ENCODE measurements at places on chromosomes 4 and X.

- DNase-seq: no peak
These were observed 145.7 kb upstream of the ADAMTS3 start for GRCh38 chr4:72714482-72715279.

- no peak for DNase-seq
These were observed 73.2 kb downstream of the SORBS2 start for GRCh38 chr4:185738820-185739219.

DNA sequence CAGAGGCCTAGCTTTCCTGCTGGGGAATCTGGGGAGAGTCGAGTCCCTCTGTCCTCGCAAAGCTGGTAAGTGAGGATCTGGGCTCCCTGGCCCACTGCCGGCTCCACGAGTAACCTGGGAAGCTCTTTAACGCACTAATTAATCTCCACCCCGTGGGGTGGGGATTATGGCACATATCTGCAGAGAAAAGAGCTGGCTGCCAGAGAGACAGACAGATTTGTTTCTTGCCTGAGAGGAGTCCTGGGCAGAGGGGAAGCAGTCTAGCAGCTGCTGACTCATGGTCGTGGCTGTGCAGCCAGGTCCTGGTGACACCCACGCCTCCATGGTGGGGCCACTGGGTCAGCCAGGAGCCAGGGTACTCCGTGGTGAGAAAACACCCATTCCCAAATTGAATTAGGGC, 14.0 kb downstream of the SORCS2 start:
- no peak for DNase-seq

DNA sequence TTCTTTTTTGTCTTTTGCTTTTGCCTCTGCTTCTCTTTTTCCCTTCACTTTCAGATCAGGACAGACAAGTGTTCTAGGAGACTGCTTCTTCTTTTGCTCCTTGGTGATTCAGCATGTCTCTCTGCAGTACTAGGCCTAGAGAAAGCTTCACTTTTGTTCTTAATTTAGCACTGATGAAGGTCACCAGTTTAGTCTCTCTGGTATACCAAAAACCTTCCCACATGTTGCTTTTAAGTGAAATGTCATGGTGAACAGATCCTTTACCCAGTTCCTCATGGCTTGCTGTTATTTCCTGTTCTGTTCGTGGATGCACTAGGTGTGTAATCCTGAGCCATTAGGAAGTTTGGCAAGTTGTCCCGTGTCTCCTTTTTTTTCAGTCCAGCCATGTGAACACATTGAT, 53.3 kb downstream of the NBDY start:
- no peak for DNase-seq

DNA sequence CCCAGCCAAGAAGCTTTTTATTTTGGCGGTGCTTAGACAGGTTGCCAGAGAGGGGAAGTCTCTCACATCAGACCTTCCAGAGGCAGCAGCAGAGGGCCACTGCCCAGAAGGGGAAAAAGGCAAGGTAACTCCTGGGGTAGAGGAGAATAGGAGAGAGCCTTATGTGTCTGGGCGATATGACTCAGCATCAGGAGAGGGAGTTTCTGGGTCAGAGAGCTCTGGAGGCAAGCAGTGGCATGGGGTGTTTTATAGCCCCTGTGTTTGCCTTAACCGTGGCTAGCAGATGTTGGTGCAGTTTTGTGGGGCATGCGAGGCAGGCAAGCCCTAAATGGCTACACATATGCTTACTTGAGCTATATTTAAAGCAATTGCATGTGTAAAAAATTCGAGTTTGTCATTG, 8.3 kb upstream of the ZXDB start:
- DNase-seq: no peak

DNA sequence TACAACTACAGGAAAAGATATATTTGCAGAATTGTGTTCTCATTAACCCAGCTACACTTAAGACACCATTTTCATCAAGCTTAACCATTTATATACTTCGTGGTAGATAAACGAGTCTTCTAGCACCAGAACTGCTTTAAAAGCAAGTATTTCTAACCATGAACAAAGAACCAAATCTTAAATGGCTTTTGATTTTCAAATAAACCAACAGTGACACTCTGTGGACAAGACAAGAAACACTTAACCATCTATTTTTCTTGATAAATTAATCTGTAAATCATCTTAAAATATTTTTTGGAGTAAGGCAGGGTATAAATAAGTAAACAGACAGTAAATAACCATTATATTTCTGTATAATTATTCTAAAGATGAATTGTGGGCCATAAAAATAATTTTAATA, 10.2 kb downstream of the BEND2 start:
- no peak for DNase-seq

GRCh38 chr4:123186731-123187130, 209.9 kb upstream of the SPRY1 start:
- DNase-seq: no peak

GRCh38 chrX:29471829-29472228, 743.5 kb upstream of the MAGEB2 start:
- no peak for DNase-seq

DNA sequence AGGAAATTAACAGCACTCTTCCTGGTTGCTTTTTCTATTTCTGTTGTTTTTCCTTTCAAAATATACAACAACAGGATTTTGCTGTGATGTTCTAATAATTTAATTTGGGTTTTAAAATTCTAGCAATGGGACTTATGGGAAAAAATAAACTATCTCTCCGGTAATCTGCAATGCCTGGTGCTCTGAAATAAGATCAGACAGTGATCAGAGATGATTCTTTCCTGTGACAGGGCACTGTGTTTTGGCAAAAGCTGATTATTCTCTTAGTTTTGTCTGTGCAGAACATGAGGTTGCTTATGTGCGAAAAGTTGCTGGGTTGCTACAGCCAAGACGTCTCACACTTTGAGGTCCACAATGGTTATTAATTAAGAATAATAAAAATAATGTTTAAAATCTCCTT, 291.7 kb downstream of the FBXO8 start:
- DNase-seq: no peak

- no peak for DNase-seq
These were observed 3.5 kb downstream of the PKD2 start for GRCh38 chr4:88010966-88011365.

DNA sequence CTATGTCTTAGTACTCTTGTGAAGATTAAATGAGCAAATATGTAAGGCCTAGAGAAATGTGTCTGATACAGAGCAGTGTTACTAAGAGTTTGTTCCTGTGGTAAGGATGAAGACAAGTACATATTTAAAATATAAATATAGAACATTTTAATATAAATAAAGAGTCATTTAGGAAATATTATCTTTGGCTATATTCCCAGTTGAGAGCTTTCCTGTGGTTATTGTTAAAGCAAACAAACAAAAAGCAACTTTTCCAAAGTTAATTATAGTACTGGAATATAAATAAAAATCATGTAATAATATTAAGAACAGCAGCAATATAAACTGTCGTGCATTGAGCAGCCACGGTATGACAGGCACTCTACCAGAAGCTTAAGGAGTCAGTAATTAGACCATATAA, 472.5 kb downstream of the INPP4B start:
- no peak for DNase-seq

DNA sequence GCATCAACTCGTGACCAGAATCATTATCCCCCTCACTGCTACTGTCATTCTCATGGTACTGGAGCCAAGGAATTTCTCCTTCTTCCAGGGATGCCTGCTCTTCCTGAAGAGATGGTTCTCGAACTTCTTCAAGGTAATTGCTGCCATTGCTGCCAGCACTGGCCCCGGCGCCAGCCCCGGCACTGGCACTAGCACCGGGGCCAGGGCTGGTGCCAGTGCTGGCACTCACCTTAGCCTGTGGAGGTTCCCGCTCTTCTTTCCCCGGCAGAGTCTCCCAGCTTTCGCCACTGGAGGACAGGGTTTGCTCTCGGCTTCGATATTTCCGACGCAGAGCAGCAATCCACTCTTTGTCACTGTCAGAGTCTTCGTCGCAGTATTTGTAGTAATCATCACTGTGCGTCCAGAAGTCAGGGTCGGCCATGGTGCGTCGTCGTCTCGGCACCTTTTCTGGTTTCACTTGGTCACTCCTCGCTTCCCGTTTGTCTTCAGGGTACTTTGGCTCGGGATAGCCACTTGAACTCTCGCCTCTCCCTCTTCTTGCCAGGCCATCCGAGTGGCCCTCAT, 3.4 kb downstream of the PJA1 start:
- DNase-seq: no peak

- no peak for DNase-seq
These were observed 2241.9 kb downstream of the PCDH7 start for GRCh38 chr4:32962100-32962499.

GRCh38 chrX:77755561-77755960, 30.5 kb downstream of the ATRX start:
- no peak for DNase-seq

DNA sequence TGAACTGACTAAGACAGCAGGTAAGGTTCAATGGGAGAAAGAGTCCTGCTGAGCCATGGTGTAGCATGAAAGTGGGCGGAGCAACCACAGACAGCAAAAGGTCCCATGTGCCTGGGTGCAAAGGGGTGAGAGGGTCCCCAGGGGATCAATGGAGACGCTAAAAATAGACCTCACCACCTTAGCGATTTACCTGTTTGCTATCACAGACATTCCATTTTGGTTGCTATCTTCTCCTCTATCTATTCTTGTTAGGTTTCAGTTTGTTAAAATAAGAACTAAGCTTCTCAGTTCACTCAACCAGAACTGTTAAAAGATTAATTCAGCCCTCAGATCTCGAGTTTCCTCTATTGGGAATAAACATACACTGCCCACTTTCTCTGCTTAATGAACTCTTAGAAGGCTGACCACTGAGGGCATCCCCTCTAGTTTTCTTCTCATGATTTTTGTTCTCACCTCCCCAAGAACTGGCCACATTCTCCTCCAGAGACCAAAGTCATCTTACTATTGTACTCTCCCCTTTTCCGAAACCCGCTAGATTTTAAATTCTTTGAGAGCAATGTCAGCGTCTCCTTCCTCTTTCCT, 136.7 kb downstream of the PARM1 start:
- DNase-seq: no peak

DNA sequence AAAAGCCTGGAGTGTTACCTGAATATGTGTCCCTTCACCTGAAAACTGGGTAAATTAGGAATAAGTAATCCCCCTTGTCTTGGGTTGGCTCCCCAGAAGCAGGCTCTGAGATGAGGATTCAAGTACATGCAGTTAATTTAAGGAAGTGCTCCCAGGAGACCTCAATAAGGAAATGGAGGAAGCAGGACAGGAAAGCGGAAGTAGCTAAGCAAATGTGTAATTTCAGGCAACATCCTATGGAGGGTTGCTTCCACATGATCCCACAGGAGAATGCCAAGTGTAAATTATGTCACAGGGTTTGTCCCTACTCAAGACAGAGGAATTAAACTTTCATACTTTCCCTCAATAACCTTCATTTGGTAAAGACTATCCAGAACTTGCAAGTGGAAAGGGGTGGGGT, 48.1 kb upstream of the ARHGEF6 start:
- DNase-seq: no peak

GRCh38 chrX:69195192-69195591, 29.9 kb upstream of the PJA1 start:
- DNase-seq: no peak

DNA sequence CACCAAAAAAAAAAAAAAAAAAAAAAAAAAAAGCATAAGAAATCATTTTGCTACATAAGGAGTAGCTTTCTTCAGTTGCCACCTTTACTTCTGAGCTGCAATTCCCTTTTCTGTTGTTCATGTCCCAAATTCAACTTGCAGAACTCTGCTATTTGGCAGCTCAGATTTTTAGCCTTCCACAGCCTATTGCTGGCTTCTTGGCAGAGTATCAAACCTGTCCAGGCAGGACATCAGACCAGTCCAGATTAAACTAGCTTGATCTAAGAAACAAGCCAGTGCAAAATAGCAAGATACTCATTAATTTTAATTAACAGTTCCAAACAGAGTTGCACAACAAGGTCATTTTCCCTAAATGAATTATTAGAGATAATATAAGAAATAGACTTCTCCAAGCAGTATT, 123.6 kb upstream of the NR3C2 start:
- no peak for DNase-seq

All from dorsolateral prefrontal cortex (tissue), 122 donors.